ENCODE measurements at places on chromosomes 3 and 15.

DNA sequence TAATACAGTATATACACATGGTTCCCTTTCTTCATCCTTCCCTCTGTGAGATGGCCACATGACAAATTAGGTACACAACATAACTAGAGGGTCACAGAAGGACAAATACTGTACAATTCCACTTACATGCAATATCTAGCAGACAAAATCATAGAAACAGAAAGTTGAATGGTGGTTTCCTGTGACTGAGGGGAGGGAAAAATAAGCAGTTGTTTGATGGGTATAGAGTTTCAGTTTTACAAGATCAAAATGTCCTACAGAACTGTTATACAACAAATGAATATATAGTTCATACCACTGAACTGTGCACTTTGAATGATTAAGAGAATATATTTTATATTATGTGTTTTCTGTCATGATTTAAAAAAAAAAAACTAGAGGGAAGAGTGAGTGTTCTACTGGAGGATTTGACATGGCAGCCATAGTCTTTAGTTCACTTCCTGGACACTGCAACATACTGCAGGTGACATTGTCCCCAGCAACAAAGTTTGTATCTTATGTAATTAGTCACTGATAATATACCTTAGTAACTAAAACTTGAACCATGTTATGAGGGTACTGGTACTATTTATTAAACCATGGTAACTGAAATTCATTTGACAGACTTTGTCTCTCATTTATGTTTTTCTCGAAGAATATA lies 37.2 kb downstream of the CCDC54 start:
- DNase-seq = no peak

- no peak for DNase-seq
Observed at GRCh38 chr3:129745253-129745652, 138.8 kb upstream of the PLXND1 start.

GRCh38 chr3:46594723-46595122 lies 17.6 kb upstream of the FAM240A start:
- DNase-seq = no peak

DNA sequence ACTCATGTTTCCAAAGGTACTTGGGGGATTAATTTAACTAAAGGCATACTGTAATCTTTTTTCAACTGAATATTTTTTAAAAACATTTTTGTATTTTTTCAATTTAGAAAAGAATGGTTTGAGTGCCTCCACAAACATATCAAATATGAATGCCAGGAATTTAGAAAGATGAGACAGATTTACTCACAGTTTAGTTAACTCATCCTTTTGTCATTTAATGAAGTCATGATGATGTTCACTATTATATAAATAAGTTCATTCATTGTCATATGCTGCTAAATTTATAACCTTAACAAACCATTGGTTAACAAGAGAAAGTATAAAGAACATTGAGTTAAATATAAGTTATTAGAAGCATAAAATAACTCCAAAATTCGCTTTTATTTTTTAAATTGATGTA lies 50.0 kb downstream of the FGF7 start:
- DNase-seq = no peak

DNA sequence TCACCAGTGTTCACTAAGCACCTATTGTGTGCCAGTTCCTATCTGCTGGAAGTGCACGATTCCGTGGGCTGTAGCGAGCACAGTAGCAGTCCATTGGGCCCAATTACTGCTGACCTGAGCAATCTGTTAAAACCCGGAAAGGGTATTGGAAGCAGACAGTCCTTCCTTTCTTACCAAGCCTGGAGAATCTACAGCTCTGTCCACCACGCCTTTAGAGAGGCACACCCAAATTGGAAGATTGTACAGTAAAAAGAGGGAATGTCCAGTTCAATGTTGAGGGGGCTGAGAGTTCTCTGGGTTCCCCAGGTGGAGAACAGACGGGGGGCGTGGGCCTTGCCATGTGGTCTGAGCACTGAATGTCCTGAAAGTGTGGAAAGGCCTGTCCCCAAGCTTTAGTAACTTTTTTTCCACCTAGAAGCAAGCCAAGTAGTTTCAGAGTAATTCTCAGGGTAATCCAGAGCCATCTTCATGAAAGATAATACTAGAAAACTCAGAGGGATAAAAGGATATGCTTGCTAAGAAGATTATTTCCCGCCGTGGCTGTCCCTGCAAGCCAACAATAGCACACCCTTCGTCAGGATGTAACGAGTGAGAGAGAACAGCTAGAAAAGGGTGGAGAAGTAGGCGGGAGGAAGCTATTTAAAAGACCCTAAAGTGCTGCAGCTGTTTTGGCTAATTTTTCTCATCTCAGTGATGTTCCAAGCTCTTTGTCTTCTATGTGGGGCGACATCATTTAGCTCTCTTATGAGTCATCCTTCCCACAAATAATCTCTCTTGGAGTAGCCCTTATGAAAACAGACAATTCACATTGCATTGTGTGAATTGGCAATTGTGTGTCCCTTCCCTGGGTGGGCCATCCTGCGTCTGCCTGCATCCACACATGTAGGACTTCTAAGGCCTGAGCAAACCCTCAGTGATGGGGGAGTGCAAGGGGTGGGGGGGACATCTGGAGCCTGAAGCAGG lies 181.0 kb downstream of the ATG7 start:
- DNase-seq = no peak

DNA sequence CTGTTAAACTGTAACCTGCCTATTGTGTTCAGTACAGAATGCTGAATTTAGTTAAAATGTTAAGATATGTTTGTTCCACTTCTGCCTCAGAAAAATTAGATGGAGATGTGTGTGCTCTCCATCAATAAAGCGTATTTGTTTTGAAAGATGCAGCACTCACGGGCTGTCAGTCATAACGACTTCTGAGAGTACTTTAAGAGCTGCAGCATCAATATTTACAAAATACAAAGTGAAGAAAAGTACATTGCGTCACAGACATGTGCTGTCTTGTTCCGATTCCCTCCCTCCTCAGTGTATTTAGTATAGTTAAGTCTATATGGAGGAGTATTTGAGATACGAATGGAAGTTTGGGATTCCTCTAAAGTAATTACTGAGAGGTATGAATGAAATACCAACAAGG lies 166.6 kb downstream of the BBX start:
- no peak for DNase-seq

GRCh38 chr15:70054884-70055387 lies 42.8 kb downstream of the TLE3 start:
- no peak for DNase-seq

DNA sequence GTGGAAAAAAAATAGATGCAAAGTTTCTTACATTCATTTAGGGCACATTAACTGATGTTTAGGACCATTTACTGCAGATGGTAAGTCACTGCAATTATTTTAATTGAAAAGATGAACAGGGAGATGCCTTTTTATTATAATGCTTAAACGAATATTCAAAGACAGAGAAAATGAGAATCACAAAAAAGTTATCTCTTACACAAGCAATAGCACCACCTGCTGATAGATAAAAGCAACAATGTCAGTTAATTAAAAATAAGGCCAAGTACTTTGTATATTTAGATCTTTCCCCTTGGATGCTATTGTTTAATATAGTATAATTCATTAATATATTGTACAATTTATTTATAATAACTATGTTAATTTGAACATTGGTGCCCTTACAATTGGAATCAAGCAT lies 55.9 kb downstream of the IFT80 start:
- no peak for DNase-seq

DNA sequence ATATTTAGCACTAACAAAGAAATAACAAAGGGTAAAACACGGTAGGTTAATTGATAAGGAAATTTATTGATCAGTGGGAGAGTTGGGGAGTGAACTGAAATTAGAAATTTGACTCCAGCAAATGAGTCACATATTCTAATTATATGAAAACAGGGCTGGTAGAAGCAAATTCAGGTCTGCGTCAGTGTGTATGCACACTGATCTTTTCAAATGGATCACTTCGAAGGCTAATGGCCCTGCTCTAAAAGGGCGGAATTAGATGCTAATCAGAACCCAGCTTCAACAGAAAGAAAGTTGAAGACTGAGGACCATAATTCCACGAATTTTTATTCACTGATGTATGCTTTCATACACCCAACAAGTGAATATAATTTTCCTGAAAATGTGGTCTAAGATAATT lies 762.4 kb upstream of the DPPA4 start:
- DNase-seq = no peak

DNA sequence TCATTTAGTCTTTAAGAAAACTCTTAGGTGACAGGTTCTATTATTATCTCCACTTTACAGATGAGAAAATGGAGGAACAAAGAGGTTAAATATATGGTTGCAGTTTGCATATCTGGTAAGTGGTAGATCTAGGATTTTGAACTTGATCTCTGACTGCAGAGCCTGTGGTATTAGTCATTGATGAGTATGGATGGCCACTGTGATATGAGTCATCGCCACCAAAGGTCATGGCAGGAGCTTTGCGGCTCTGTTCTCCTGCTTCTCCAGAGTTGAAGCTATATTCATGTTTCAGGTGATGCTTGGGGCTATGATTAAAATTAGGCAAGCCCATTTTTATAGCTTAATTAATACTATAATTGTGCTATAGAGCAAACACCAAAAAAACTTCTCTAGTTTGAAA lies 306.2 kb upstream of the DPPA4 start:
- DNase-seq = no peak

GRCh38 chr3:124078953-124079911 lies 87.3 kb upstream of the ROPN1 start:
- DNase-seq = peak; percentile 58

DNA sequence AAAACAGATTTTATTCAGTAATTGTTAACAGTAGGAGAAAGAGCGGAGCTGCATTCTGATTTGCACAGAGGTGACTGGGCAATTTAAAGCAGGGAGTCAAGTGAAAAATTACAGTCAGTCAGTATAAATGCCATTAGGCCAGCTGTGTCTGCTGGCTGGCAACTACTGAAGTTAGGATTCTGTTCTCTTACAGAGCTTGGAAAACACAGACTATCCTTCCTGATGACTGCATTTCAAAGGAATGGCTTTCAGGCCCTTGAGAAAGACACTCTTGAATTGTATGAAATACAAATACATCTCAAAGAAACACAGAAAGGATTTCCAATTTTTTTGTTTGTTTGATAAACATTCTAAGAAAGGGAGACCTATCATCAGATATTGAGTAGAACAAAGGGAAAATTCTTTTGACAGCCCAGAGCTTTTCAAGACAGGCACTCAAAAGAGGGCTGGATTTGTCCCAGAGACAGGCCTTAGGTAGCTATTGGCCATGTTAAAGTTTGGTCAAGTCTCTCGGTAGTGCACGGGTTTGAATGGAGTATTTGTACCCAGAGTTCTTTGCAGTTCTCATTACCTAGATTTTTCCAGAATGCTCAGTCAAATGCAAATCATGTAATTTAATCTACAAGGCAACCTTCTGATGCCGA lies 551.2 kb upstream of the CCDC54 start:
- no peak for DNase-seq

GRCh38 chr3:122298239-122298638 lies 26.8 kb upstream of the CSTA start:
- DNase-seq = no peak

GRCh38 chr15:87761736-87762509 lies 494.6 kb downstream of the NTRK3 start:
- DNase-seq = no peak

- DNase-seq = no peak
Observed at GRCh38 chr3:43537225-43537624, 84.6 kb downstream of the ANO10 start.

- no peak for DNase-seq
Observed at GRCh38 chr15:29556380-29556779, 265.9 kb downstream of the TJP1 start.

DNA sequence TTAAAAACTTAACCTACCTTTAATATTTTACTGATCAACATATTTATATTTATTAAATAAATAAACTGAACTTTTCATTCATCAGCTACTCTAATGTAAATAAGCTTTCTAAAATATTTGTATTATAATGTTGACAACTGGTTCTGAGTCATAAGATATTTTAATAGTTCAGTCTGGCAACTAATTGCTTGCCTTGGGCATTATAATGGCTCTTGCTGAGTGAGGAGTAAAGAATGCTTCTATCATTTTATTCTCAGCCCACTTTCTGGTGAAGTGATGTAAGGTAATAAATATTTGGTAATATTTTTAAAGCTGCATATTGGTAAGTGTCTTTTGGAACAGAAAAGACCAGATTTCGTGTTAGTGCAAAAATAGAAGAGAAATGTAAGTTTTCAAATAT lies 81.5 kb downstream of the DIPK2A start:
- no peak for DNase-seq

- no peak for DNase-seq
Observed at GRCh38 chr3:132871956-132872355, 149.7 kb upstream of the NPHP3 start.

DNA sequence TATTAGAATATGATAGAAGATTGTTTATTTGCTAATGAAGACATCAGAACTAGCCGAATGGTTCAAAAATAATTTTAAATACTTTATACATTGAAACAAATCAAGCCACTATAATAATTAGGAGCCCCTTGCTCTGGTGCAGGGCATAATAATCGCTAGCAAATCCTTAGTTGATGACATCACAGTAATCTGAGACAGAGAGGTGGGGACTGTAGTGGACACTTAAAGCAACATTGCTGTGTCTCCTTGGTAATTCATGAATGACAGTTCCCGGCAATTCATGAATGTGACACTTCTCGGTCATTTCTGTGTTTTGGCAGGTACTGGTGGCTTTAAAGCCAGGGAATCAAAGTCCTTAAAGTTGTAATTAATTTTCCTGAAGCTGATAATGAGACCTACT lies 114.3 kb downstream of the PPM1L start:
- DNase-seq = no peak

DNA sequence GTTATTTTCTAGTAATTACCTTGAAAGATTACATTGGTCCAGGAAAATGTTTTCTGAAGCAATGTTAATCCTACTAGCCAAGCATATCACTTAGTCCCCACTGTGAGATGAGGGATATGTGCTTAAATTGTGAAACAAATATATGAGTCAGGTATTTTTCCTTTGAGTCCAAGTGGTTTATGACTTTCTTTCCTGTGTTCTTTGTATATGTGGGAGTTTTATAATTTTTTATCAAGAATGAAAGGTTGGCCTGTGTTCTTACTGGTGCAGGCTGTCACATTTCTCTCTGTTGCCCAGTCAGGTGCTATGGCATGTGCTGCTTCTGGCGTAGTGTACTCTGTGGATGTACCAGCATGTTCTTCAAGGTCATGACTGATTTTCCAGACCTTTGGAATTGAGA lies 147.4 kb downstream of the CMSS1 start:
- DNase-seq = no peak

DNA sequence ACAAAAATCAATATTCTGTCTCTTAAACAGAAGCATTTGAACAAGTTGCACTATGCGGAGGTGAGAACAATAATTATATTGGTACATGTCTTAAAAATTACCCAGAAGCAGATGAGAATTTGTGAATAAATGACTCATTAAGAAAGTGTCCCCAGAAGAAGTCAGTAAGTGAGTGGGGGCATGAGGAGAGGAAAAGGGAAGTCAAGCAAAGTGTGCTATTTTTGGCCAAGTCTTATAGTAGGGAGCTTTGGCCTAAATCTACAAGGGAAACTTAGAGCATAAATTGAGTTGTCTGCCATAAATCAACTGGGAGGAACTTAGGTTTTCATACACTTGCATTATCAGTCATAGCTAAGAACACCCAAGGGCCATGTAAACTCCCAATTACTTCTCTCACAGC lies 86.9 kb upstream of the SATB1 start:
- DNase-seq = no peak

- DNase-seq = no peak
Observed at GRCh38 chr3:158095111-158095813, 11.0 kb downstream of the SHOX2 start.

- peak; percentile 77 for DNase-seq
Observed at GRCh38 chr15:99485153-99485961, 80.4 kb upstream of the MEF2A start.

- no peak for DNase-seq
Observed at GRCh38 chr3:134197681-134198261, 52.9 kb downstream of the RYK start.

Data from vagina (tissue), 2 donors.